ENCODE measurements at places on chromosomes 16 and 17.

GRCh38 chr16:58152246-58152868 is 23.2 kb upstream of the CFAP20 start:
- DNase-seq, result no peak

GRCh38 chr17:81239714-81240555 is 817 bp downstream of the NDUFAF8 start:
- no peak for DNase-seq

- no peak for DNase-seq
These were observed 110.3 kb downstream of the STX8 start for GRCh38 chr17:9465210-9465921.

- DNase-seq, result no peak
These were observed 16.1 kb downstream of the TEKT5 start for GRCh38 chr16:10678655-10679054.

DNA sequence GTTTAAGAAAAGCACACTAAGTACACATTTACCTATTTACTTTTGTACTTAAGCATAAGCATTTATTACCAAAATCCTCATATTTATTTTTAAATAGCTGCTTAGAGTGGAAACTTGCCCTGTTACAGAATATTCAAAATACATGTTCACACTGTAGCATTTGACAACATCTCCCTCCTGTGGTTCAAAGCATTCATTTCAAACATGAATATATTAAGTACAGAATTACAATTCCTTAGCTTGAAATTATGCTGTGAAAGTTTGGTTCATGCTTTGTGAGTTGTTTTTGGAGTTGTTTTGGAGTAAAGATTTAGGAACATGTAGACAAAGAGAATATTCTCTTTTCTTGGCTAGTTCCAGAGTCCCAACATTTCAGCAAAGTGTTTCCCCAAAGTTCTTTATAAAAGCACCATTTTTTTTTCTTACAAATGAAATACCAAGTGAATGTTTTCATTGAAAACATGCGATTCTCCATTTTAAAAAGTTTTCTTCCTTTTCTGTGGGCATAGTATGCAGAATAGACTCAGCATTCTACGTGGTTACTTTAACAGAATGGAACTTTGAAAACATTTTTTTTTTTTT is 33.2 kb downstream of the TUBD1 start:
- no peak for DNase-seq

DNA sequence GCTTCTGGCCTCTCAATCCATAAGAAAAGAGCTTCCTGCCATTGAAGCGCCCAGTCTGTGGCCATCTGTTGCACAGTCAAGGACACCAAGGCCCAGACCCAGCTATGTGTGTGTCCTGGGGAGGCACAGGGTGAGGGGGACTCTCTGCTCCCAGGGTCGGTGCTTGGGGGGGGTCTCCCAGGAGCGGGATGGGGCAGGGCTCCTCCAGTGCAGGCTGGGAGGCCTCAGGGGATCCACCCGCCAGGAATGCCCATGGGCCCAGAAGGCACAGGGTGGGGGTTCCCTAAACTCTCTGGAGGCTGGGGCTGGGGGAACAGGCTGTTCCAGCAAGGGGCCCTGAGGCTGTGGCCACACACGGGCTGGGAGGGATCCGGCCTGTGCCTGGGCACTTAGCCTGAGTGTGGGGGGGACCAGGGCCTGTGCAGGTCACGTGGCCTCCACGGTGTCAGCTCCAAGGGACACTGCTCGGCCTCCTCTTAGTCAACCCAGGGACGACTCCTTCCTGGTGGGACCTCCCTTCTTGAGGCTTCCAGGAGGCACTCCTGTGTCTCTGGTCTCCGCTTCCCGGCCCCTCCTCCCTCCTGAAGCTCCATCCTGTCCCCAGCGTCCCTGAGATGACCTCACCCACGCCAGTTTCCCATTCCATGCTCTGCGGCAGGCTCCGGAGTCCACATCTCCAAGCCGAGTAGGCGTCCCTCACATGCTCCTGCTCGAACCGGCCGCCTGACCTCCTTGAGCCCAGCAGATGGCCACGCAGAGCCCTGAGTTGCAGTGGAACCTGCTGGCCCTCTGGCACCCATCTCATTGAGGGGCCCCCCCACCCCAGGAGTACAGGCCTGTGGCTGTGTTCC is 23.1 kb upstream of the BAHCC1 start:
- DNase-seq, result no peak

GRCh38 chr17:9932491-9932890 is 27.4 kb upstream of the RCVRN start:
- no peak for DNase-seq

Data from NCI-H1092 (cell line).